Stimulated activated CD4-positive, alpha-beta T cell treated with anti-CD3 and anti-CD28 coated beads, TNF-alpha, amount 100 ng/mL, for 4 hours (primary cell): ENCODE measurements at places on chromosomes 2 and 18.

- no peak for DNase-seq
Measured at GRCh38 chr2:182540252-182540651, 113.4 kb upstream of the PDE1A start.

- no peak for DNase-seq
Measured at GRCh38 chr2:38301969-38302702, 74.9 kb downstream of the ATL2 start.

- DNase-seq: peak; percentile 28
Measured at GRCh38 chr2:109545828-109546713, 67.7 kb downstream of the SEPTIN10 start.

GRCh38 chr18:8751692-8752091 is 46.3 kb downstream of the MTCL1 start:
- no peak for DNase-seq

DNA sequence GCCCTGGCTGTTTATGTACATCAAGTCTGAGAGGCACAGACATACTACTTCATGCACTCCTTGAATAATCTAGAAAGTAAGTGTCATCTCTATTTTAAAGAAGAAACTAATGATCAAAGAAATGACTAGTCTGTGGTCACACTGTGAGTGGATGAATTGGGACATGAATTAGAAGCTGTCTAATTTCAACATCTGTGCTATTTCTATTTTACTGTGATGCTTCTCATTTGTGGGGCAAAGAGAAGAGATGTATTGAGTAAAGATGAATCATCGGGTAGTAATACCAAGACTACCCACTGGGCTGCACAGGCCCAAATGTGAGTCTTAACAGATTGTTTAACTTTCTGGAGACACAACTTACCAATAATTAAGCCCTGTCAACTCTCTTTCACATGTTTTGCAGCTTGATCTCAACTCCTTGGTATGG is 42.4 kb upstream of the MTIF2 start:
- no peak for DNase-seq

DNA sequence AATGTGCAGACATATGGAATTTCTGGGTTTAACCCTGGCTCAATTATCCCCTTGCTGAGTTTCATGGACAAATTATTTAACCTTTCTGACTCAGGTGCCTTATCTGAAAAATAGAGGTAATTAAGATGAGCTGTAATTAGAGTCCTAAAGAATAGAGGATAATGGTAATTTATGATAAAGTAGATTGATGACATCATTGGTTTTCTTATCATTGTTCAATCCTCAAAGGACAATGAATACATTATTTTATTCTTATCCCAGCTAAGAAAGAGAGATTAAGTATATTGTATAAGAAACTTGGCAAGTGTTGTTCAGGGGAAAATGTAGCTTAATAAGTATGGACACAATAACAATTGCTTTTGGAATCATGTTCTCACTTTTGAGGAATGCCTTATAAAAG is 279.3 kb downstream of the NYAP2 start:
- no peak for DNase-seq

GRCh38 chr2:150889141-150889540 is 372.5 kb downstream of the RBM43 start:
- no peak for DNase-seq

GRCh38 chr2:207683438-207683837 is 28.0 kb upstream of the CCNYL1 start:
- DNase-seq: no peak

DNA sequence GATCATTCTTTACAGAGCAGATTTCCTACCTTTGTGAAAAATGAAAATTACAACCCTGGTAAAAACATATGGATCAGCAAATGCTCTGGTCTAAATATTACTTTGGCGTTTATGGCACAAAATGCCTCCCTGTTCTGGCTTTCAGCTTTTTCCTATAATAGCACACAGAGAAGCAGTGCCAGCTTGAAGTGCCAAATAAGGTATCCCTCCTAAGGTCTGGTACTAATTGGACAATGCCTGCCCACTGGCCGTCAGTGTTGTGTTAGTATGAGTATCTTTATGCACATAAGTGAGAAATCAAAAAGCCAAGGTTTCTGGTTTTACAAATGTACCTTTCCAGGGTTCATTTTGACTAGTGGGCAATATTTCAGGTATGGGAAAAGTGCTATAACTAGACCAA is 1293.7 kb upstream of the FAM98A start:
- no peak for DNase-seq

DNA sequence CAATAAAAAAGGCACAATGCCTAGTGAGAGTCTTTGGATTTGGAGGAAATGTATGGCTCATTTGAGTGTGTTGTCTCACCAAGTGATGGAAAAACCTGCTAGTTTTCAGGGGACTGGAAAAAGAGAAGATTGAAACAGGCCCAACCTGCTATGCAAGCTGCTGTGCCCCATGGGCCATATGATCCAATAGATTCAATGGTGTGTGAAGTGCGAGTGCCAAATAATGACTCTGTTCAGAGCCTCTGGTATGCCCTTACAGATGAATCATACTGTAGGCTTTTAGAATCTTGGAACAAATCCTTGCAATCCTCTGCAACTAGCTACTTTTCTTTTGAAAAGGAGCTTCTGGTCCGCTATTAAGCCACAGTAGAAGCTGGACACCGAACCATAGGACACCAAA is 529.8 kb upstream of the CNTNAP5 start:
- DNase-seq: no peak

DNA sequence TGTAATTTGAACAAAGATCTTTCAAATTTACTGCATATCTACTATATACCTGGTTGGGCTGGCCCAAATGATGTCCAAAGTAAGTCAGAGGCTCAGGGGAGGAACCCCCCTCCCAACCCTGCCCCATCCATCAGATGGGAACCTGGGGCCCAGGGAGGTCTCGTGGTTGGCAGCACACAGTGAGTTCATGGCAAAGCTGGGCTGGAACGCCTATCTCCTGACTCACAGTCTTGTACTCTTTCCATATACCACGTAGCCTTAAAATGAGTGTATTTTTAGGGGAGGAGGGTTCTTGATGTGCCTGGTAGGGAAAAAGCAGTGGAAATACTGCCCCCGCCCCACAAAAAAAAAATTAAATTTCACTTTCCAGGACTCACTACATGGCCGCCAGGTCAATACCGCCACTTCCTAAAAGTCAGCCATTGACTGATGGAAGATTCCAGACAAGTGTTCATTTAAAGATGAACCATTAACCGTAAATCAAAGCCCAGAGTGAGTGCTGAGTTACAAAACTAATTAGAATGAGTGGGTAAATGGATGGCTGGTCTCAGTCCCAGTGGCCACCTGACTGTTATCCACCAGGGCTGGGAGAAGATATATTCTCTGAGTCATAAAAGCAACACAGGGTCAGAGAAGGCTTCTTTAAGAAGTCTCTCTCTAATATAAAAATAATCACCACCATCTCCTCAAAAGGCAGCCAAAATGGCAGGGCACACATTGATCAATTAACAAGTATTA is 80.5 kb downstream of the ZBTB7C start:
- no peak for DNase-seq

DNA sequence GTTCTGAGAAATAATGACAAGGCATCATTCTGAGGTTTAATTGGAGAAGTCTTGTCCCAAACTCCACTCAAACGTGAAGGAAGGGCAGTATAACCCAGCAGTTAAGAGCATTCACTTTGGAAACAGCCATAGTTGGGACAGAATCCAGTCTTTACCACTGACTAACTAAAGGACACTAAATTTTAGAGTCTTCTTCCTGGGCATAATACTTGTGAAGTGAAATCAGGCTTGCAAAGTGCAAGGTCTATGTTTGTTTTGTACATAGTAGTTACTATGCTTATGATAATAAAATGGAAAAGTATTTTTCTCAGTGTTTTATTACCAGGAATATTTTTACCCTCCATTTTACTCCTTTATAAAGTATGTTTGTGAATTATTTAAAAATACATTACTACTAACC is 748.2 kb upstream of the ID2 start:
- DNase-seq: no peak

- DNase-seq: no peak
Measured at GRCh38 chr2:236161531-236161930, 6.7 kb downstream of the GBX2 start.

DNA sequence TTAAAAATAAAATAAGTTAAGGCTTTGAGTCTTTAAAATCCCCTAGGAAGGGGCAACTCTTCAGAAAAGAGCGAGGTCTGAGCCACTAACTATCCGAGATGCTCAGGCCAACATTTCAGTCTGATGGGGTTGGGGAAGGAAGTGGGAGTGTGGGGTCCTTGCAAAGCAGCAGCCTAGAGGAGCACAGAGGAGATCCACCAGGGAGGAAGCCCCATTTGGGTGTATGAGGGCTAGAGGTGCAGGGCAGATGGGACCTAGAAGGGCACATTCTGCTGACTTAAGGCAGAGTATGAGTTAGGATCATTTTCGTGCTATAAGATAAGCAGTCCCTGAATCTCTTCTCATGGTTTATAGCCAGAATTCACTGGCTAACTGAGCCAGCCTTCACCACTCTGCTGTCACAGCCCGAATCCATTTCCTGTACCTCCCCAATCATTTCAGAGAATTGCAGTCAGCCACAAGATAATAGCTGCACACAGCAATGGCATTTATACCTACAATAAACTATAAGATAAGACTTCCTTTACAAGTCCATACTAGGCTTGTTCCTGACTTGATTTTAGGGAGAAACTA is 37.0 kb downstream of the MRPL30 start:
- DNase-seq: no peak

DNA sequence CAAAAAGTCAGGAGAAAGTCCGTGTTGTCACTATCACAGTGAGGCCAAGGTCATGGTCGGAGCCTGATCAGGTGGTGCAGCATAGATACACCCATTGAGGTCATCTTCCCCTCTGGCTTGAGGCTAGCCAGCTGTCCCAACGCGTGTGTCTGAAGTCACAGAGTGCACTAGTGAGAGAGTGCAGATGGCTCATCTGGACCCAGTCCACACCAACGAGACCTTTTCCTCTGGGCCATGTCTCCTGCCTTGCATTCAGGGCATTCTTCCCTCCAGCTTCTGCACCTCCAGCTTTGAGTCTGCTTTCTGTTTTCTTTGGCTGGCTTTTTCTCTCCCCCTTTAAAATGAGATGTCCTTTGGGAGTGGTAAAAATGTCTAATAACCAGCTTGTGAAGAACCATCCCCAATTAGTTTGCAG is 146.9 kb downstream of the TDRD15 start:
- DNase-seq: no peak

DNA sequence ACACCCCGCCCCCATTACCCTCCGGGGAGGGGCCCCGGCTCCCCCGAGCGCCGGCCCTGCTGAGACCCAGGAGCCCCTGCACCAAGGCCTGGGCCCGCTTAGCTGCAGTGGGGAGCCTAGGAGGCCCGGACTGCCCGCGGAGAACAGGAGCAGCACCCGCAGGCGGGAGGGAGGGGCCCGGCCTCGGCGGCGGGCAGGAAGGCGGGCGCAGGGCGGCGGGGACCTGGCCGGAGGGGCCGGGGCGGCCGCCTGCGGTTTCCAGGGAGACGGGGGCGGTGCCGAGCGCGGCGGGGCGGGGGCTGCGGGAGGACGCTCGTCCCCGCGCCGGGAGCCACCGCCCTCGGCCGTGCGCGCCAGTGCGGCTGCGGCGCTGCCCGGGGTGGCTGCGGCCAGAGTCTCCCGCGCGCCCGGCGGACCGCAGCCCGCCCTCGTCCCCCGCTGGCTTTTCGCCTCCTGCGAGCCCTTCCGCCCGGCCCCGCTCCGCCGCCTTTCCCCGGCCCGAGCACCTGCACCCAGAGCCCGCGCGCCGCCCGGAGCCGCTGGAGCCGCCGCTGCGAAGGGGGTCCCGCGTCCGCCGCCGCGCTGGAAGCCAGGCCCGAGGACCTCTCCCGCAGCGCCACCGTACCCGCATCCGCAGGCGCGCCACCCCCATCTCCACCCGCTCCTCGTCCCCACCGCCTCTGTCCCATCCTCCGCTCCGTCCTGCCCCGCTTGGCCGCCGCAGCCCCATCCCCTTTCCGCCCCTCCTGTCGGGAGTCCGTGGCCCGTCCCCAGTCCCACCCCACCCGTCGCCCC is 17.2 kb downstream of the GPC1 start:
- DNase-seq: no peak

GRCh38 chr2:201795607-201796477 is 10.5 kb upstream of the CDK15 start:
- DNase-seq: no peak

- DNase-seq: no peak
Measured at GRCh38 chr2:24513281-24514071, 22.4 kb downstream of the NCOA1 start.

DNA sequence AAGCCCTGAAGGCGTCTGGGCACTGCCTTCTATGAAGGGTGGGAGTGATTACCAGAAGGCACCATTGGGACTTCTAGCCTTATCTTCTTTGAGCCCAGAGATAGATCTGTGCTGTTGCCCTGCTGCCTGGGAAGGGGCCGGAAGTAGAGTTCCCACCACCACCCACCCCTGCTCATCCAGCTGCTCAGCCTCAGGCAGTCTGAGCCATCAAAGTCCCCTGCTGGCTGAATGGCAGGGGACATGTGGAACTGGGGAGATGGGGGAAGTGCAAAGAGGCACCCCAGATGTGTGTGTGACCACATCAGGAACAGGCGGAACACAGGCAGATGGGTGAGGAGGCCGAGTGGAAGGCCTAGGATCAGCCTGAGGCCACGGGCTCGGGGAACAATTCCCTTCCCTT is 3.3 kb upstream of the WNT10A start:
- DNase-seq: no peak

DNA sequence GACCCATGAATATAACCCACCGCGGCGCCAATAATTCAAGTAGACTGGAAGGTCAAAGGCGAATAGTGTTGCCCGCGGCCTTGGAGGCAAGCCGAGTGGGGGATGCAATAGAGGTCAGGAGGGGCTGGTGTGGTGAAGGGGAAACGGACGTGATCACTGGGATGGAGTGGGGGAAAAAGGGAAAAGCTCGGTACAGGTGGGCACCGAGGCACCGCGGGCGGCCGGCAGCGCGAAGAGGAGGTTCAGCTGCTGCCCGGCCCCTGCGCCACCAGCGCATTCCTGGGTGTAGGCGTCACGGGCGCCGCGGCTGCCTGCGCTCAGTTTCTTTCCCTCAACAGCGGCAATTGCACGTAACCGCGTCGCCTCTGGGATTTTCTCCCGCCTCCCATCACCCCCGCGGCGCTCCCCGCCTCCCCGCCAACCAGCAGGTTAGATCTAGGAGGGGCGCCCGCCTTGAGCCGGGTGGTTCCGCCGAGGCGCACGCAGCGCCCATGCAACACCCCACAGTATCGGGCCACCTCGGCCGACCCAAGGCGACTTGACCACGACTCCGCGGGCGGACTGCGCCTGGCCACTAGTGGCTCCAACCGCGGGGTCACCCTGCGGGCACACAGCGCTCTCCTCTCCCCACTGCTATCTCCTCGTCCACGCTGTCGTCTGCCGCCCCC is 1.5 kb downstream of the RND3 start:
- no peak for DNase-seq

- DNase-seq: no peak
Measured at GRCh38 chr18:22912835-22913234, 20.3 kb upstream of the RBBP8 start.

GRCh38 chr2:191922736-191923651 is 76.1 kb upstream of the CAVIN2 start:
- no peak for DNase-seq

GRCh38 chr18:53360501-53361443 is 863.7 kb downstream of the MBD2 start:
- DNase-seq: no peak

- DNase-seq: peak; percentile 34
Measured at GRCh38 chr2:28624793-28625701, 126.6 kb upstream of the PPP1CB start.
